ENCODE measurements at places on chromosomes 1 and 21.

DNA sequence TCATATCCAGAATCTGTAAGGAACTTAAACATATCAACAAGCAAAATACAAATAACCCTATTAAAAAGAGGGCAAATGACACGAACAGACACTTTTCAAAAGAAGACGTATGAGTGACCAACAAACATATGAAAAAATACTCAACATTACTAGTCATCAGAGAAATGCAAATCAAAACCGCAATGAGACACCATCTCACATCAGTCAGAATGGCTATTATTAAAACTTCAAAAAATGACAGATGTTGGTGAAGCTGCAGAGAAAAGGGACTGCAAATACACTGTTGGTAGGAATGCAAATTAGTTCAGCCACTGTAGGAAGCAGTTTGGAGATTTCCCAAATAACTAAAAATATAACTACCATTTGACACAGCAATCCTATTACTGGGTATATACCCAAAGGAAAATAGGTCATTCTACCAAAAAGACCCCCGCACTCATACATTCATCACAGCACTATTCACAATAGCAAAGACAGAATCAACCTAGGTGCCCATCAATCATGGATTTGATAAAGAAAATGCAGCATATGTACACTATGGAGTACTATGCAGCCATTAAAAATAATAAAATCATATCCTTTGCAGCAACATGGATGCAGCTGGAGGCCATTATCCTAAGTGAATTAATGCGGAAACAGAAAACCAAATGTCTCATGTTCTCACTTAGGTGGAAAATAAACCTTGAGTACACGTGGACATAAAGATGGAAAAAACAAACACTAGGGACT, 230.1 kb upstream of the RAB4A start:
- DNase-seq, result no peak

DNA sequence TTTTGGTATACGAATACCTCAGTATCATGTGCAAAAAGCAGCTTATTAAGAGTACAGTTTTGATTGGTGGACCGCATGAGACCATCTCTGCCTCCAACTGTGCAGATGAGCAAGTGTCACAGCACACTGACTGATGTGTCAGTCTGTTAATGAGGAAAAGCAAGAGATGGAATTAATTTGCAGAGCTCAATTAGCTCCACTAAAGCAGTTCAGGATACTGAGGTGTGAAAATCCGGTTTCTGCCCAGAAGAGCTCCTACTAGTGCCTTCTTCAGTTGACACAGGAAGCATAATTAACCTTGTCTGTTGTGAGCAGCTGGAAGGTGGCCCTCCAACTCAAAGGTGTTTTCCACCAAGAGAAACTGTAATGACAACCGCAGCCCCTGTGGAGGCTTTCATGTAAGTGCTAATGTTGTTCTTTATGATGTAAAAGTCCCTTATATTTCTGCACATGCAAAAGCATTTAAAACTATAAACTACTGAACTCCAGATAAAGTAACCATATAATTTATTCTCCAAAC, 44.3 kb downstream of the PCNX2 start:
- DNase-seq, result no peak

DNA sequence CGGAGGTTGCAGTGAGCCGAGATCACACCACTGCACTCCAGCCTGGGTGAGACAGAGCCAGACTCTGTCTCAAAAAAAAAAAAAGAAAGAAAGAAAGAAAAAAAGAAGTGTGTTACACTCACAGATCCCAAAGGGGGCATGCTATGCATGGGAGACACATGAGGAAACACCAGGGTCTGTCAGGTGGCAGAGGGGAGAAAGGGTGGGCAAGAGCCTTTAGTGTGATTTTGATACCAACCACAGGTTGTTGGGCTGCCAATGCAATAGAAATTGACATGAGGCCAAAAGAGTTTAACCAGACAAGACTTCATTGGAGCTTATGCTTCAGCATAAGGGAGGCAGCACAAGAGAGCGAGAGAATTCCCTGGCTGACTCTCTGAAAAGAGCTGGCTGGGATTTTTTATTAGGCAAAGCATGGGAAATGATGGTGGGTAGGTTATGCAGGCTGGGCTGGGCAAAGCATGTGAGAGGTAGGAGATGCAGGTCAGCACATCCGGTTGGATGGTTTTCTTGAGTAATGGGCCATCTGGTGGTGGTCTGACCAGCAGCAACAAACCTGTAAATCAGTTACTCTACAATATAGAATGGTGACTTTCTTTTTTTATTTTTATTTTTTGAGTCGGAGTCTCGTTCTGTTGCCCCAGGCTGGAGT, 11.7 kb upstream of the EXTL1 start:
- no peak for DNase-seq

DNA sequence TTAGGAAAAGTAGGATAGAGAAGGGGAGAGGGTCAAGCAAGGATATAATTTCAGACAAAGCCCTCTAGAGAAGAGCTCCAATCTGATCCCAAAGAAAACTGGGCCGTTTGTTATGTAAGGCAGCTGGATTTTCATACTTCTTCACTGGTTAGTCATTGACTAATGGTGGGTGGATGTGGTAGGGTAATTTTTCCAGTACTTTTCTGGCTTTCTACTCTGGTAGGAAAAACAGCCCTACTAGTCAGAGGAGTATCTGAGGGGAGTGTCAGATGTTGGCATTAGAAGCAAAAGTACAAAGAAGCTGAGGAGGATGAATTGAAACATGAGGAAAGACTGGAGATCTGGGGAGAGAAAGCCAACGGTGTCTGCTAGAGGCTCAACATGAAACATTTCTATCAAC, 145.3 kb downstream of the TNFSF18 start:
- no peak for DNase-seq

GRCh38 chr1:170214117-170215032, 68.6 kb downstream of the NTMT2 start:
- no peak for DNase-seq

DNA sequence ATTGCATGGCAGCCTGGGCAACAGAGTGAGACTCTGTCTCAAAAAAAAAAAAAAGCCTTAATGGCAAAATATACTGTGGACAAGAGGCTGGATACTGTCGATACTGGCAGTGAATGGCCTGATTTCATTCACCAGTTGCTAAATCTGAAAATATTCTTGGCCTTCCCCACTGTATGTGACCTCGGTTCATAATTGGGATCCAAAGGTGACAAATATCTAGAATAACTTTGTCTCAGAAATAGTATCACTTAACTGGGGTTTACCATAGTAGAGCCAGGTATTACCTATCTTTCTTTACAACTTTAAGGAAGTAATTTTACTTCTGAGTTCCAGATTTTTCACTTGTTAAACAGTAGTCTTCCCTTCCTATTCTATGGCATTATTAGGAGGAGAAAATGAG, 8.4 kb downstream of the MTF2 start:
- DNase-seq, result no peak

GRCh38 chr1:91120936-91121335, 99.1 kb upstream of the ZNF644 start:
- no peak for DNase-seq
